ENCODE measurements at places on chromosomes 3 and 15.
A peak's percentile ranks its signal among the peaks of the same experiment; 100 is the strongest.

GRCh38 chr3:134364936-134365765 lies 9.1 kb downstream of the AMOTL2 start:
- peak; percentile 45 for DNase-seq

DNA sequence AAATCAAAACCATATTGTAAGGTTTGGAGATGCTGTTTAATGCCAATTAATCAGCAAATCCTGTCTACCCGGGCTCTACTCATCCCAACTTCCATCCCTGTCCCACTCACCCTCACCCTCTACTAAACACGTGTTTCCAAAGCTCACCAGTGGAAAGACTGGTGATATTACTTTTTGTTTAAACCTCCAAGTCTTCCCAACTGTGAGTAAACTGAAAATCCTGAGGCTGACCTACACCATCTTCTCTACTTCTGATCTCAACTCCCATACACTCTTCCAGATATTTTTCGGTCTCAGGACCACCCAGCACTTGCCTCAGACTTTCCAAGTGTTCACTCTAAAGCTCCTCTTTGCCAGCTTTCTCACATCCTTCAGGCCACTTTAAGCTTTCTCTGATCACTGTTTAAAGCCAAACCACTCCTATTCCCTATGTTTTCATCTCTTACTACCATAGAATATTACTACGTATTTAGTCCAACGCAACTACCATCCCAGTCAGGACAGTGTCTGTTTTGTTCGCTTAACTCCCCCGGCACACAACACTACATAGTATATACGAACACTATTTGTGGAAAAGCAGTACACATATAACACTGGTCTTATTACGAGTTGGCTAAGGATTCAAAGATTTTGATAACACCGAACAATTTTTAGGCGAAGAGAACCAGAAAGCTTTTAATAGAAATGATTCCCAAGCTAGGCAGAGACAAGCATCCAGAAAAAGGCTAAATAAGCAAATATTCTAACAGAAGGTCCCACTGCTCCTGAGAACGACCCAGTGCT lies 684 bp downstream of the RPL4 start:
- no peak for DNase-seq

DNA sequence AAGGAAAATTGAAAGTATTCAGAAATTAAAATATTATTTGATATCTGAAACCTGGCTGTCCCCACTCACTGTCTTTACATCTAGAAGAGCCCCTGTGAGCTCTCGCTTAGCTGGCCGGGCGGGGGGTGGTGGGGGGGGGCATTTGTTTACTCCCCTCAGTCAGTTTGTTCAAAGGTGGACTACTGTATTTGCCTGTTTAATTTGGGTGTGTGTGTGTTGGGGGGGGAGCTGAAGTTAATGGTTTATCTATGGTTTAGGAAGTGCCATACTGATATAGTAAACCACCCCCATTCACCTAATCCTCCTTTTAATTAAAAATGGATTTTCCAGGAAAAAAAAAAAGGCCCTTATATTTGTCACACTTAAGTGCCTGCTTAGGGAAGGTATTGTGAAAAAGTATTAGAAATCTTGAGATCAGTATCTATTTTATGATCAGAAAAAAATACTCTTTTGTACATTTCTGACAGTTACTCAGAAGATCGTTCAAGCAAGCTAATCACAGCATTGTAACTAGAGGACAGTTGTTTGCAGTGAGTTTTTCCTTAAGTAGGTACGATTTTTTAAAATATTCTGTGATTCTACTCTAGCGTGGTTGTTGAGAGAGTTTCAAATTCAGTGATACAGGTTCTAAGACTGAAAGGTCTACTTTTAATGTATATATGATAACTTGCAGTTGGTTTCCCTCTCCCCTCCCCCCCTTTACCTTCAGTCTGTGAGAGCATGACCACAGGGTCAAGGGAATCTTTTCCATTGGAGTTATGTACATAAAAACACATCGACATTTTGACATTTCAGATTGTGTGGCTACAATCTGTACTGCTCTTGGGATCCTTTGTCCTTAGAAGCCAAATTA lies 8.5 kb downstream of the NR2F2 start:
- no peak for DNase-seq

GRCh38 chr3:100164743-100165142 lies 50.4 kb upstream of the FILIP1L start:
- no peak for DNase-seq

- DNase-seq, result peak; percentile 83
Measured at GRCh38 chr3:49295489-49296058, 18.5 kb upstream of the C3orf62 start.

DNA sequence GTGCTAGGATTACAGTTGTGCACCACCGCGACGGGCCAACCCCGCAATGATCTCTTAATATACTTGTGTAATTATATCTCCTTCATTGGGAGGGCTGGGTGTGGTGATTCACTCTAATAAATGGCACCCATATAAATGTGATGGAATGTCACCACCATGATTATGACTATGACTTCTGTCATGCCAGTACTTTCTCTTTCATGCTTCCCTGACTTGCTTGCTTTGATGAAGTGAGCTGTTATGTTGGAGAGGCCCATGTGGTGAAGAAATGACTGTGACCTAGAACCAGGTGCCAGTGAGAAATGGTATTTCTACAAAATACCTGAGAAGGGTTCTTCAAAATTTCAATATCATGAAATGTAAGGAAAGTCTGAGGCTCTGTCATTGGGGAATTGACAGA lies 24.4 kb upstream of the TP63 start:
- no peak for DNase-seq

DNA sequence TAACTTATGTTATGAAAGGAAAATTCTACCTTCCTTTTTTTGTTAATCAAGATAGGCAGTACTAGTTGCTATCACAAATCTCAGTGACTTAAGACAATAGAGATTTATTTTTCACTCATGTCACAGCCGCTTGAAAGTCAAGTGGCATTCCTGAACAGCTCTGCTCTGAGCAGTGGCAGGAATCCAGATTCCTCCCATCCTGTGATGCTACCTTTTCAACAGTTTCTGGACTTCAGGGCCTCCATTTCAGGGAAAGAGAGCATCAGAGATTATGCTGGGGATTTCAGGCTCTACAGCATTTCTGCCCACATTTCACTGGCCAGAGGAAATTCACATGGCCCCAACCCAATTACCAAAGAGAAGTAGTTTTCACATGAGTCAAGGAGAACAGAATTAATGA lies 83.4 kb downstream of the IL1RAP start:
- DNase-seq, result no peak

Data from common myeloid progenitor, CD34-positive (primary cell).